Activated naive CD4-positive, alpha-beta T cell treated with Interleukin-2 at 50 U/mL for 16 hours (primary cell): ENCODE measurements at places on chromosomes 13 and 19.

- peak; percentile 86 for DNase-seq
Observed at GRCh38 chr19:12965017-12965811, 4.2 kb upstream of the DAND5 start.

GRCh38 chr19:10086591-10087192 lies 575 bp downstream of the SHFL start:
- DNase-seq: peak; percentile 49

DNA sequence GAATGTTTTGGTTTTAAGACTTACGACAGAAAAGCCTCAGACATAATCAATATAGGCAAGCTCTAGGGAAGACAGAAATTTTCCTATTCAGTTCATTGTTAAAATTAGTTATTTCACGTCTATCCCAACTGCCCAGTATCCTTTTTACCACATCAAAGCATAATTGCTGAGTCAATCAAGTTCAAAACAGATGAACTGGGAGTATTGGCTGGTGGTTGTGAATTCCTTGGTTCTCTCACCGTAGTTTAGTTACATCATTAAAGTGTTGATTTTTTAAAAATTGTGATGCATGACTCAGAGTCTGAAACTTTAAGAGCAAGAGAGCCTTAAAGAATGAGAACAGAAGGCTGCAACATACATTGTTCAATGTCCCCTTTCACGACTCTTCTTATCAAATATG lies 143.3 kb upstream of the FREM2 start:
- no peak for DNase-seq

DNA sequence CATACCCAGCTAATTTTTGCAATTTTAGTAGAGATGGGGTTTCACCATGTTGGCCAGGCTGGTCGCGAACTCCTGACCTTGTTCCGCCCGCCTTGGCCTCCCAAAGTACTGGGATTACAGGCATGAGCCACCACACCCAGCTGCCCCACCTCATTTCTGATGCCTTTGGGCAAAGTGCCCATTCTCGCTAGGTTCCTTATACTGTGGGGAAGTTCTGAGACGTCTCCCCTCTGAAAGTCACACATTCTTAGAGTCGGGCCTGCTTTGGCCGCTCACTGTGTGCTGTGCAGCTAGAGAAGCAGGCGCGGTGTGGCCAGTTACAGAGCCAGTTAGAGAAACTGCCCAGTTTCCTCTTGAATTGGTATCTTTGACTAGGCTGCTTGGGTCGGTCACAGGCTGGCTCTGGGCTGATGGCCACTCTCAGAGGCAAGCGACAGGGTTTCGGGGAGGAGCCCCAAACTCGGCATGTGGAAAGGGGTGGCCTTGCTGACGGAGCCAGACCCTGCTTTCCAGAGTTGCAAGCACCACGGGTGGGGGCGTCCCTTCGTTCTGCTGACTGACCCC lies 18.0 kb downstream of the PRAM1 start:
- DNase-seq: no peak

GRCh38 chr13:46094478-46094877 lies 10.4 kb downstream of the CPB2 start:
- no peak for DNase-seq

DNA sequence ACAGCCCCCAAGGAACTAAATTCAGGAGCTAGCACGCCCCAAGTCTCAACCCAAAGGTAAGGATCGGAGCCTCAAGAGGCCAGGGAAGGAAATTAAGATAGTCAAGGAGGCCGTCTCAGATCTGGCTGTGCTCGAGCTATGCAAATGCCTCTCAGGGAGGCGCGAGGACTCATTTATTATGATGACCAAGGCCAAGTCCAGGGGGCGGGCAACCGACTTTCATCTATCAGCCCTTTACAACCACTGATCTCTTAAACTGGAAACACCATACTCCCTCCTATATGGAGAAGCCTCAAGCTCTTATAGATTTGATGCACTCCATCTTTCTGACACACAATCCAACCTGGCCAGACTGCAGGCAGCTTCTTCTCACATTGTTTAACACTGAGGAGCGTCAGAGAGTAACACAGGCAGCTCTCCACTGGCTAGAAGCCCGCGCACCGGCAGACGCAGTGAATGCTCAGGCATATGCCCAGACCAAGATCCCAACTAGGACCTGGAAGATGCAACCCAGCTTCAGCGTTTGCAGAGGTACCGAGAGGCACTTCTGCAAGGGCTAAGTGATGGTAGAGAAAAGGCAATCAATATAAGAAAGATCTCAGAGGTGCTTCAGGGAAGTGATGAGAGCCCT lies 9.6 kb upstream of the SLC15A1 start:
- no peak for DNase-seq

- DNase-seq: no peak
Observed at GRCh38 chr13:33828431-33829129, 10.6 kb downstream of the RFC3 start.

DNA sequence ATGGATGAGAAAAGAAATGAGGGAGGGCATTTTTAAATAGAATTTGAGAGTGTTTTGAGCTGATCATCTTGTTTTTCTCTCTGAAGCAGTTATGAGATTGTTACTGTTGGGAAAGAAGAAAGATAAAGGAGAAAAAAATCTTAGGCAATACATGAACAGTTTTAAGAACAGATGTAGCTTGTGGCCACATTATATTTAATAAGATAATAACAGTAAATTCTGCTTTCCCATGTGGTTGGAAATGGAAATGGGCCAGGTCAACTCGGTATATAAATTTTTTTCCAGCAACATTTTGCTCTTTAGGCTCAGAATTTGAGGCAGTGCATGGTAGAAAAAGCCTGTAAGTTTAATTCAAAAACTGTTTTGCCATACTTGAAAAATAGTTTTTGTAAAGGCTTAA lies 118.7 kb downstream of the POSTN start:
- DNase-seq: no peak

- no peak for DNase-seq
Observed at GRCh38 chr19:32458500-32459123, 53.0 kb downstream of the DPY19L3 start.

- no peak for DNase-seq
Observed at GRCh38 chr13:33547035-33547434, 261.5 kb upstream of the STARD13 start.

DNA sequence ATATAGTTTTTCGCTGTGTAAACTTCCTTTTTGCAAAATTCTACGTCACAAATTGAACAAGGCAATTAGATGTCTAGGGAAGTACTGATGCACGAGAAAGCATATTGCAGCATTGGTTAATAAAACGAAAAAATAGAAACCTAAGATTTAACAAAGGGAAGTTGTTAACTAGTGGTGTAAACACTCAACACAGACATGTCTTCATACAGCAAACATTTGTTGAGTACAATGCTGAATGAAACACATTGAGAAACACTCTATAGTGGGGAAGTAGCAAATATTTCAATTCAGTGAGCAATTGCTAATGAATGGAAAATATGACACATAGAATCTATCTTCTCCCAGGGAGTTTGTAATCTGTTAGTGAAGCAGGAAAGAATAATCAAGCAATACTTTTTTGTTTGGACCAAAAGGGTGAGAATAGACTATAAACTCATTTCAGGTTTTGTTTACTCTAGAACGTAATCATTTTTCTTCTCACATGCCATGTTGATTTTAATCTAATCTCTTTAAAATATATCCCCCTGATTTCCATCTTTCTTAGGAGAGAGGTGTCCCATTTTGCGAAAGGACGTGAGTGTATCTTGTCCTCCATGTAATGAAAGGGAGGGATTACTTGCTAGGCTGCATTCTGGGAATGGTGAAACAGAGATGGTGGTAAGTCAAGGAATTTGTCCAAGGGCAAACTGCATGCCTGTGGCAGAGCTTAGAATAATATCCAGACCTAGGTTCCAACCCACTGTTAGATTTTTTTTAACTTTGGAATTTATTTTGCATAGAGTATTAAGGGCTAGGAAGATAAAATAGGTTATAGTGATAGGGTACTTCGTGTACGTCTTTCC lies 1.7 kb upstream of the ANKRD10 start:
- no peak for DNase-seq

DNA sequence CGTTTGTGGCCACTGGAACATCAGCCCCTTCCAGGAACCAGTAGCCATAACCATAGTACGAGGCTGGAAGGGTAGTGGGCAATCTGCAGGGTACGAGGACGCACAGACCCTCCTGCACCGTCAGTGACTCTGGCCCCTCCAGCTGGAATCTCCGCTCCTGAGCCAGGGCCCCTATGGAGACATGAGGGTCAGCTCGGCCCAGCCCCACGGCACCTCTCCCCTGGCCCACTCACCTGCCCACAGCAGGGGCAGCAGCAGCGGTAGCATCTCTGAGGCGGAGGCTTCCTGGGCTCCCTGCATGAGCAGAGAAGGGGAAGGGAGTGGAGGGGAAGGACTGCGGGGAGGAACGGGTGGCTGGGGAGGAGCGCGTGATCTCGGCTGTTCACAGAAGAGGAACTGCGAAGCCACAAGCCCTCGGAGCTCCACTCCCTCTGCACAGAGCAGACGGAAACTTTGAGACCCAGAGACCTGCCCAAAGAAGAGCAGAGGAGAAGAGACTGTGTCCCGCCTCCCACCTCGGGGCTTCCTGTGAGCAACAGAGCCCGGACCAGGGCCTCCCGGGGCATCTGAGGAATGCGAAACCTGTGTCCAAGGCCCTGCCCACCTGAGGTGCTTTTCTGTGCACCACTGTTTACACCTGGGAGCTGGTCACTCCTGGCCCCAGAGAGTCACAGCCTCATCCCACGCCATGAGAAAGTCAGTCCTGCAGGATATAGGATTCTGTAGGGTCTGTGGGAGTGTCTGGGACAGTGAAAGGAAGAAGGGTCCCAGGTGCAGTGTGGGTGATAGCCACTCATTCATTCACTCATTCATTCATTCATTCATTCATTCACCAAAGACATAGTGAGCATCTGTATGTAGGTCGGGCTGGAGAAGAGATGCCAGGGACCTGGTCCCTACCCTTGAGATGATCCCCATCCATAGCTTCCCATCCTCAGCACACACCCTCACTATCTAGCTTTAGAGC lies at the start of gene SIGLEC6:
TSS of gene SIGLEC6 (minus strand) at position 322 of the 967 bp plus-strand sequence. CDS start at position 300, 22 bp downstream.
- DNase-seq: no peak

GRCh38 chr13:112136095-112136494 lies 69.1 kb downstream of the SOX1 start:
- no peak for DNase-seq

DNA sequence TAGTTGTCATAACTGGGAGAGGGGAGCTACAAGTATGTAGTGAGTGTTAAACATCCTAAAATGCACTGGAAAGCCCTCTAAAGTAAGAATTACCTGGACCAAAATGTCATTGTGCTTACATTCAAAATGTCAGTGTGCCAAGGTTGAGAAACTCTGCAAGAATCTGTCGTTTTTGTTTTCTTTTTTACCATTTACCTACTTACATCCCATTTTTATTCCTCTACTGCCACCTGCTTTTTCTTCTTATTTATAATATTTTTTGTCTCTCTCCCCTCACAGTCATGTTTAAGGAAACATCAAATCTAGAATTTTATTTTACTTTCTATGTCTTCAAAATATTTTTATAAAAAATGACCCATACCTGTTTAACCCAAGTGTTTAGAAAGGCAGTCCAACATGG lies 226.4 kb downstream of the PCDH17 start:
- no peak for DNase-seq

DNA sequence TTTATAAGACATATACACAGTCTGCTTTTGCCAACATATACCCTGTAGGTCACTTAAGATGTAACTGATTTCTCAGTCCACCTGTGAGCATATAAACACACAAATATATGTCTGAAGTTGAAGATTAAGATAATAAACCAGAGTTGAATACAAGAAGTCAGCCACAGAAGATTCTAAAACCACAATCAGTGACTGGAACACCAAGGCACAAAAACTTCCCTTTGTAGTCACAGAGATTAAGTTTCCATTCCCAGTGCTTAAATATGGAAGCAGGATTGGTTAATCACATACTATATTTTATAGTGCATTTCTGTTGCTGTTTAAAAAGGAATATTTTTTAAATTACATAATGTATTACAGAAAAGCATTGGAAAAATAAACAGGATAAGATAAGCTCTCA lies 39.9 kb downstream of the MTMR6 start:
- DNase-seq: no peak

DNA sequence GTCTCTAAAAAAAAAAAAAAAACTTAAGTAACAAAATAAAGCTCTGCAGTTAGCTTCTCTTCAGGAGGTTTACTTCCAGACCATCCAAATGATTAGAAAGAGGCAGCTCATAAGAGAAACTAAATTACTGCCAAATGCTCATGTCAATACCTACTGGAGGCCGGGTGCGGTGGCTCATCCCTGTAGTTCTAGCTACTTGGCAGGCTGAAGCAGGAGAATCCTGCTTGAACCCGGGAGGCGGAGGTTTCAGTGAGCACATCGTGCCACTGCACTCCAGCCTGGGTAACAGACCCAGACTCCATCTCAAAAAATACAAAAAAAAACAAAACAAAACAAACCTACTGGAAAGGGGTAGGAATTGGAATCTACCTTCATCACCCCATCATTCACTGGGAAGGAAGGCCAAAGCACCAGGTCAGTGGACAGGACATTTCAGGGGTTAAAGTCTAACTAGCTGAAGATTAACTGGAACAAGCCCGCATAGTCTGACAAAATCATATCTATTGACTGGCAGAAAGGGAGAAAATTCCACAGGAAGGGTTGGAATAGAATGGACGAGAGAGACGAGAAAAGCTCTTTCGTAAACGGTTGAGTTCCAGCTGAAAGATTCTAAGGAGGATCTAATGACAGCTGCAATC lies 1.3 kb downstream of the ZFP14 start:
- DNase-seq: no peak
